NB4 (cell line): ENCODE measurements at places on chromosomes 7 and 10.
A peak's percentile ranks its signal among the peaks of the same experiment; 100 is the strongest.

DNA sequence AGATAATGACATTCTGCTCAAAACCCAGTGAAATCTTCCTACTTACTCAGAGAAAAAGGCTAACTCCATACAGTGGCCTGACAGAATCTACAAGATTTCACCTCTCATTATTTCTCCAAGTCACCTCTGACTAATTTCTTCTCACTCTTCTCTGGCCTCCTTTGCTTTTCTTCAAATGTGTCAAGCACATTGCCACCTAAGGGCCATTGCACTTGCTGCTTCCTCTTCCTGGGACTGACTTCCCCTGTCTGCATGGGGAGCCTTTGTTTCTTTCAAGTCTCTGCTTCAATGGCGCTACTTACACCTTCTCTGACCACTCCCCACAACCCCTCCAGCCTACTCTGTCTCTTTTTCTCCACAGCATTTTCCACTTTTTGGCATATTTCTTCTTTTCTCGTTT, 36.0 kb downstream of the PRTFDC1 start:
- DNase-seq, result no peak

GRCh38 chr7:48035967-48036478, 680 bp downstream of the C7orf57 start:
- DNase-seq, result no peak

DNA sequence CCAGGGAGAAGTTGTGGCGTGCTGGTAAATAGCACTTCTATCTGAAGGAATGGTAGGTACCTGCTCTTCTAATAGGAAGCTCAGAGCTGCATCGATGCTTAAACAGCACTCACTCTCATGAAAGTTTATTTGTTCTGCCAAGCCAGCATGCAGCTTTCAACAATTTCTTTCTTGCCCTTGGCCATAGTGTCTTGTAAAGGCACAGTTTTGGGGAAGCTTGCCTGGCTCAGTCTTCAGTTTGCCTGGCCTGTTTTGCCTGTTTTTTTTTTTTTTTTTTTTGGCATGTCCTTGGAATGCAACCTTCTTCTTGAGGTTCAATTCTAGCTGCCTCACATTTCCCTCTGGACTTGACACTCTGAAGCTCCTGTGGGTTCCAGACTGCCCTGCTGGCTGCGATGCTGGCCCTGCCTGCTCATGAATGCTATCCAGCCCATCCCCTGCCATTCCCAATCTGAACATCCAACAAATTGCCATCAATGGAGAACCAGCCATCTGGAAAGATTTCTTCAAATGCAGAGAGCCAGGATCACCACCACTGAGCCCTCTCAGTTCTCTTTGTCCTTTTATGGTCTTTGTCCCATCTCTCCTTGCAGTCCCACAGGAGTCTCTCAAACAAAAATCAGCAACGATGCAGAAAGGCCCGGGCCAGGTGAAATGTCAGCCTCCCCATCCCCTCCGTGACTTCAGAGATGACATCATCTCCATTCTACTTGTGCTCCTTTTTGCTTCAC, 133.9 kb downstream of the ANLN start:
- DNase-seq, result no peak

GRCh38 chr10:21135023-21135931, 238.2 kb upstream of the NEBL start:
- DNase-seq, result no peak

DNA sequence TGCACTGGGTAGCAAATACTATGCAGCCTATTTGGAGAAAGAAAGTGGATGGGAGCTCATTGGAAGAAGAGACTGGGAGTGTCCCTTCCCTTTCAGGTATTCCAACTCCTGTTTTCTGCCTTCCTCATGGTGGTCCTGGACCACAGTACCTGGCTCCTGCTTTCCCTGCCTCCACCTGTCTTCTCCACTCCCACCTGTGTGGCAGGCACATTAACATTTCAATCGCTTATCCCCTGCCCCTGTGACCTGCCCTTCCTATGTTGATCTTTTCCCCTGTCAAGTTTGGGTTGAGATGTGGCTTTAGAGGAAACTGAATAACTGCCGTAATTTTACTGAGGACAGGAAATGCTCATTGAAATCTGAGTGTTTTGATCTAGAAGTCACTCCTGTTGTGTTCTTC, 415.8 kb upstream of the PODXL start:
- DNase-seq, result no peak

DNA sequence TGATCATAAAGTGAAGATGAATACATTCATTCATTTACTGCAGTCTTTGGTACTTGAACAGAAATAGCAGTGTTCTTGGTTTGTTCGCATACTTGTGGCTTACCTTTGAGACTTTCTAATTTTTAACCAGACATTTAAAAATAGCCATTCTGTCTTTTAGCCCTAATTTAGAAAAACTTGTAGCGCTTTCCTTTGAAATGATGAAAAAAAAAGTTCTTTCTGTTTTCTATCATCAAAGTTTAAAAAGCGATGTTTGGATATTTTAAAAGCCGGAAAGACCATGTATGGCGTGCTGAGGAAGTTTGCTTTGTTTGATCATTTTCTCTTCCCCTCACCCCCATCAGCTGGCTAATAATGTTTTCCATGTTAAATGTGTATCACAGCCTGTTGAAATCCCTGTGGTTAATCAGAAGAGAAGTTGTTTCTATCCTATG, 116.3 kb downstream of the CUX1 start:
- no peak for DNase-seq

DNA sequence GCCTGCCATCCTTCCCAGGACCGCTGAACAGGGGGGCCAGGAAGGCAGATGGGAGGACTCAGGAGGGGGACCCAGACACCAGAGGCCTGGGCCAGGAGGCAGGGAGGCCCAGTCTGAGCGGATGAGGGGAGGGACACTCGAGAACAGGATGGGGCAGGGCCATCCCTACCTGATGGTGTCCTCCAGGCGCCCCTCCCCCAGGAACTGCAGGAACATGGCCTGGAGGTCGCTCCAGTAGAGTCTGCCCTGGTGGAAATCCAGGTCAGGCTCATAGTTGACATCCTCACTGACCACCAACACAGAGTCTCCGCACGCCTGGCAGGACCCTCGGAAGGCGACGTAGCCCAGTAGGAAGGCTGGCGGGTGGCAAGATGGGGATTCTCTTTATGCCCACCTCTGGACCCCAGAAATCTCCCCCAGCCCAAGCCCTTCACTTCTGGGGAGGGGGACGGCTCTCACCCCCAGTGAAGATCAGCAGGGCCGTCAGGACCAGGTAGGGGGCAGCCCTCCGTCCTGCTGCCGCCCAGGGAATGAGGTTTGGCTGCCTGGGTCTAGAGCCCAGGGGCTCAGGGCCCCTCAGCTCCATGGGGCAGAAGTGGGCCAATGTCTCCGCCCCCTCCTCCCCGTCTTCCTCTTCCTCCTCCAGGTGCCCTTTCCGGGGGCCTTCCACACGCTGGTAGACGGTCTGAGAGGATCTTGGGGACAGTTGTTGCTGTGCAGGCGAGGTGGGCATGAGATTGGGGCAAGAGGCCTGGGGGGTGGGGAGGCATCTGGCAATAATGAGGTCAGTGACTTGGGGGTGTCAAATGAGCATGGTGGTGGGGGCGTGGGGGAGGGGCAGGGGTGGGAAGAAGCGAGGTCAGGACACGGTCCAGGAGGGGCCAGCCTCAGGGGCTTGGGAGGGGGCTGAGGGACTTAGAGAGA, 573 bp downstream of the TFR2 start:
- no peak for DNase-seq

DNA sequence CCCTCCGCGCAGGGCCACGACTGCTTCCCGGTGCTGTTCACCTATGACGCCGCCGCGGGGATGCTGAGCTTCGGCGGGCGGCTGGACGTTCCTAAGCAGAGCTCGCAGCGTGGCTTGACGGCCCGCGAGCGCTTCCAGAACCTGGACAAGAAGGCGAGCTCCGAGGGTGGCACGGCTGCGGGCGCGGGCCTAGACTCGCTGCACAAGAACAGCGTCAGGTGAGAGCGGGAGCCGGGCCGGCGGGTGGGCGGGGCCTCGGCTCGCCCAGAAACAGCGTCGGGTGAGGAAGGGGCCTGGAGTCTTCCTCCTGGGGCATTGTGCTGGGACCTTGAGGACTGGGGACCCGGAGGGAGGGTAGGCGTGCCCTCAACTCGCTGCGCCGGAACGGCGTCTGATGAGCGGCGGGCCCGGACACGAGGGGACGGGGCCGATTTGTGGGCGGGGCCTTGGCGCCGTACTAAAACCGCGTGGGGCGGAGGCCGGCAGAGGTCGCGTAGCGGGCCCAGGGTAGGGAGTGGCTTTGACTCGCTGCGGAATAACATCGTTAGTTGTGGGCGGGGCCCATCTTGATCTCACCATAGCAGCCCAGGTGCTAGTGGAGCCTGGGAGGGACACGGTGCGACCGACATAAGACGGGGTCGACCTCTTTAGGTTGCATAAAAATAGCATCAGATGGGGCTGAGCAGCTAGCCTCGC, 15.6 kb downstream of the PDAP1 start:
- no peak for DNase-seq

- DNase-seq, result peak; percentile 25
Observed at GRCh38 chr10:56319386-56319785, 41.7 kb downstream of the ZWINT start.

GRCh38 chr10:24519950-24520349, 203.7 kb downstream of the ARHGAP21 start:
- no peak for DNase-seq
